ENCODE measurements at places on chromosomes 13 and 19.

DNA sequence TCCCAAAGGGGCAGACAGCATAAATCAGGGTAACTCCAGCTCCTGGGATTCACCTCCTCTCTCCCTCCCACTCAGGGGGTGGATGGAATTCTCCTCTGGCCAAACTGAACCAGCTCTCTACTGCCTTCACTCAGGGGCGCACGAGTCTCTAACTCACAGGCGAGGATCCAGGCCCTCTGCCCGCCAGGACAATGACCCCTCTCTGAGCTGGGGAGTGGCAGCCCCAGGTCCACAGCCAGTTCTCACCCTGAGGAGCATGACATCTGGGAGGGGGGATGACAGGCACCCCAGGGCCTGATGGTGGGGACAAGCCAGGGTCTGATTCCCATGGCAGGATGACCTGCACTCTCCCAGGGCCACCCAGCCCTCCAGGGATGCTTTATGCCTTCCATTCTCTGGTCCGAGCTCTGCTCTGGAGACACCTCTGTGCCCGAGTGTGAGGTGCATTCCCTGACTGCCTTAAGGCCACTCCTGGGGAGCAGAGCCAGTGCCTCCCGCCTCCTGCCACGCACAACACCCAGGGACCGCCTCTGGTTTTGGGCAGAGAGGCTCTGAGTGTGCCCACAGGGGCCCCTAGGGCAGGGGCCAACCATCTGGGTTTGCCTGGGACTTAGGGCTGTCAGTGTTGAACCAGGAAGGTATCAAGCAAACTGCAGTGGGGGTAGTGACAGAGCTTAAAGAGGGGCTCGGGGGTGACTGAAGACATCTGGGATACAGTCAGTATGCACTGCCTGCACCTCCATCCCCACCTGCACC lies 66.2 kb downstream of the GNG7 start:
- DNase-seq, result no peak

- no peak for DNase-seq
Observed at GRCh38 chr13:97582170-97582569, 148.2 kb downstream of the RAP2A start.

DNA sequence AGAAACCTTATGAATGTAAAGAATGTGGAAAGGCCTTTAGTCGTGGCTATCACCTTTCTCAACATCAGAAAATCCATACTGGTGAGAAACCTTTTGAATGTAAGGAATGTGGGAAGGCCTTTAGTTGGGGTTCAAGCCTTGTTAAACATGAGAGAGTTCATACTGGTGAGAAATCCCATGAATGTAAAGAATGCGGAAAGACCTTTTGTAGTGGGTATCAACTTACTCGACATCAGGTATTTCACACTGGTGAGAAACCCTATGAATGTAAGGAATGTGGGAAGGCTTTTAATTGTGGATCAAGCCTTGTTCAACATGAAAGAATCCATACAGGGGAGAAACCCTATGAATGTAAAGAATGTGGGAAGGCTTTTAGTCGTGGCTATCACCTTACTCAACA lies 20.8 kb downstream of the ZNF283 start:
- DNase-seq, result no peak

DNA sequence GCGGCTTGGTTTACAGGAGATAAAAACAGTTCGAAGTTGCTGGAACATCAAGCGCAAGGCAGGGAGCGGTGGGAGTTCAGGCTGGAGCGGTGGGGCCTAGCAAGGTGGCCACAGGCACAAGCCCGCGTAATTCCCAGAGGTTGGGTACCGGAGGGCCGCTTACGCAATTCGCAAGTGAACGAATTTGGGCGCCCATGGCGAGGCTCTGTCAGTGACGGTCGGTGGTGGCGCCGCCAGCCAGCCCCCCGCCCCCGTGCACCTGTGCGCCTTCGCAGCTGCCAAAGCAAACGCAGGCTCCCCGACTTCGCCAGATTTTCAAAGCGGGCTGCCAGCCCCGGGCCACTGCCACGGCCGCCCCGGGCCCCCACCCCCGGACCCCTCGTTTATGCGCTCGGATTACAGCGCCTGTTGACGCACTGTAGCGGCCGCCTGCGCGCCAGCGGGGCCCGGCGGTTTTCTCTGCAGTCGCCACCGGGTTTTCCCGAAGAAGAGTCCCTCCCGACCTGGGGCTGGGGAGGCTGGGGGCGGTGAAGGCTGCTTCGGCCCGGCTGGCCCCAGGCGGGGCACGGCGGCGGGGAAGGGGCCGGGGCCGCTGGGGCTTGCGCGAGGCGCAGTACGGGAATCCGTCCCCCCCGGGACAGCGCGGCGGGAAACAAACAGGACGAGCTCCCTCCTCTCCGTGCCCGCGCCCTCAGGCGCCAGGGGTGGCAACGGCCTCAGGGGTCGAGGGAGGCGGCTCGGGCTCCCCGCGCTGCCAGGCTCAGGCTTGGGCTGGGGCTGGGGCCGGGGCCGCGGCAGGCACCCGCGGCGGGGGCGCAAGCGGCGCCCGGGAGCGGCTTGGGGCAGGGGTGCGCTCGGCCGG lies 709 bp downstream of the N4BP2L1 start:
- DNase-seq, result peak; percentile 49

GRCh38 chr19:30870876-30871275 lies 478.4 kb downstream of the TSHZ3 start:
- DNase-seq, result no peak

GRCh38 chr19:55472463-55472862 lies 4.0 kb upstream of the ZNF628 start:
- no peak for DNase-seq

- DNase-seq, result no peak
Observed at GRCh38 chr13:107231944-107232343, 664.0 kb upstream of the ARGLU1 start.

GRCh38 chr19:6501740-6502648 lies at the start of gene TUBB4A:
TSS of gene TUBB4A (minus strand) at chr19:6502309. CDS start at chr19:6502212, 97 bp downstream.
- DNase-seq, result no peak

GRCh38 chr13:24540236-24541126 lies 27.9 kb upstream of the PARP4 start:
- DNase-seq, result peak; percentile 8

DNA sequence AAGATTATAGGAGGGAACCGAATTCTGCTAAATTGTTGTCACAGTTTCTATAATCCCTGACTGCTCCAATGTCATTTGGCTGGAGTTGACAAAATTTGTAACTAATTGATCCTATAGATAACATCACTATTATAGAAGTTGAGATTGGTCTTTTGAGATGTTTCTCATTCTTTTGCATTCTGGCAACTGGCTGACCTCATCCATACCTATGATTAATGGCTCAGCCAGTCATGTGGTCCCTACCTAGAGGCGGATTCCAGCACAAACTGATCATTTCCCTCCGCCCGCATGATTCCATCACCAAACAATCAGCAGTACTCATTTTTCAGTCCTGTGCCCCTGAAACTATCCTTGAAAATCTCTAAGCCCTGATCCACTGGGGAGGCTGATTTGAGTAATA lies 4.2 kb downstream of the PSG2 start:
- DNase-seq, result no peak

GRCh38 chr19:5016781-5017180 lies 47.9 kb downstream of the KDM4B start:
- no peak for DNase-seq

GRCh38 chr13:78145276-78145675 lies 226.6 kb upstream of the EDNRB start:
- no peak for DNase-seq

- no peak for DNase-seq
Observed at GRCh38 chr13:111020546-111020945, 94.6 kb upstream of the ARHGEF7 start.

DNA sequence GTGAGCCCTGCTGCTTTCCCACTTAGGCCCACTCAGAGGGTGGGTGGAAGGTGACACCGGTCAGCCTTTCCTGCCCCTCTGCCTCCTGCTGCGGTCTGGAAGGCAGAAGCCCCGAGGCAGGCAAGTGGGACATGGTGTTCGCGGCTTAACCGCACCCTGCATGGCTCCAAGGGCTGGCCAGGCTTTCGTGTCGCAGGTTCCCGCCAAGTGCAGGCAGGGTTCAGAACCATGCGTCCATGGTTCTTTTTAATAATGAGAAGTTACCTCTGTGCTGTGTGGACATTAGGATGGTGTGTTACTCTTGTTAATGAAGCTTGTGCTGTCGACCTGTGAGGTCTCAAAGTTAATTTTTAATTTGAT lies 986 bp downstream of the DGKH start:
- DNase-seq, result no peak

- DNase-seq, result no peak
Observed at GRCh38 chr13:24313439-24313838, 4.1 kb downstream of the C1QTNF9 start.

- peak; percentile 62 for DNase-seq
Observed at GRCh38 chr19:29873024-29873800, 61.4 kb downstream of the CCNE1 start.

DNA sequence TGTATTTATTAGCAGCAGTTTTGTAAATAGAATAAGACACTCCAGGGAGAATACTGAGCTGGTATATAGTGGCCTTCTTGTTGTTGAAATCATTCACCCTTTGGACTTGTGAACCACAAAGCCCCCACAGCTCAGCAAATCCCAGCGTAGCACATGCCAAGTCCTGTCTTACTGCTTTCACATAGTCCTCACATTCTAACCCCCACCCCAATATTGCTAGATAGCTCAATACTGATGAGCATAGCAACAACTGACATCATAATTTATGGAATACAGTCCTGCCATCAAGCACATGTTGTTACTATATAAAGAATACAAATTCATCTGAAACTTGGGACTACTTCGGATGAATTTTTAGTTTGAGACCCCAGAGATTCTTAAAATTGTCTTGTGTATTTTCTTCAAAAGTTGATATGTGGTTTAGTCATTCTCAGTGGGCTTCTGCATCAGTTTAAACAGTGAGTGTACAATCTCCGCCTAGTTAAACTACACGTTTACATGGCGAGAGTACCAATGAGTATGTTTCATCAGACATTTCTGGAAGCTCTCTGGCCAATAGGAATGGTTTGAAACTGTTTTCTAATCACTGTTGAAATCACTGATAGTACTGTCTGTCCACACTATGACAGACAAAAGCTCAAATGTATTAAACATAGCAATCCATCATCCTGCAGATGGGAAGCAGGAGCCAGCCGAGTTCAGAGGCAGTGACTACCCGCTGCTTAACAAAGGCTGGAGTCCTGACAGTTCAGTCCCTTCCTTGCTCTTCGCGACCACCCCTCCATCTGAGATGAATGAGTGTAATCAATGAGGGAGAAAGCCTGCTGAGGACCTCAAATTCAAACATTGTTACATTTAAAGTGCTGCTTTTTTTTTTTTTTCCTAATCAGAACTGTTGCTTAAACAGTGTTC lies 15.2 kb downstream of the DACH1 start:
- DNase-seq, result no peak

GRCh38 chr13:78659732-78660494 lies 958 bp upstream of the OBI1 start:
- no peak for DNase-seq

- DNase-seq, result no peak
Observed at GRCh38 chr13:30983431-30983830, 51.0 kb downstream of the TEX26 start.

DNA sequence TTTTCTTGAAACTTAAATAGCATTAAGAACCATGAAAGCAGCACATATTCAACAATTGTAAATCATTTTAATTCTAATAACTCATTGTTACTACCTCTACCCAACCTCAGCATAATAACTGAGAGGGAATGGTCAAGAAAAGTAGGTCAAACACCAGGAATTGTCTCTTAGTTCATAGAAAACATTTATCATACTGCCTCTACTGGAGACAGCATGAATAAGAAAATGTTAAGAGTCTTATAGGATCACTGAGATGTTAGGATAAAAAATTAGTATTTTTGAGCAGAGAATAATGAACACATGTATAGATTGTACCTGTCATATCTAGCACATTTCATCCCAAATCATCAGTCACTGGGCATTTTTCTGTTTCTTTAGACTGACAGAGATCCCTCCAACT lies 515.3 kb downstream of the PCDH9 start:
- DNase-seq, result no peak

- no peak for DNase-seq
Observed at GRCh38 chr19:51439021-51439465, 19.2 kb downstream of the SIGLEC8 start.

DNA sequence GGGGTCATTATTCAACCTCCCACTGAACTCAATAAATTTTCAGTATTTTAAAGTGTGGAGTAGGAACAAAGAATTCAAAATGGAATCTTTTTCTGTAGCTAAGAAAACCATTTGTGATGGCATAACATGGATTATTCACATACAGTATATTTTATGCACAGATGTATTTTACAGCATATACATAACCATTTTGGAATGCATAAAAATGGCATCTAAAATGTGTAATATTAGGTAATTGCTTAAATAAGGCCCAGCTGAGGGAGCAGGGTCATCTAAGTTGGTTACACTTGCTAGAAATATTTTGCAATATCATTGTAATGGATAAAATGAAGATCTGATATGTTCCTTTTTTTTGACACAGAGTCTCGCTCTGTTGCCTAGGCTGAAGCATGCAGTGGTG lies 146.9 kb downstream of the LMO7 start:
- no peak for DNase-seq

- no peak for DNase-seq
Observed at GRCh38 chr19:6278740-6279619, 795 bp downstream of the MLLT1 start.

DNA sequence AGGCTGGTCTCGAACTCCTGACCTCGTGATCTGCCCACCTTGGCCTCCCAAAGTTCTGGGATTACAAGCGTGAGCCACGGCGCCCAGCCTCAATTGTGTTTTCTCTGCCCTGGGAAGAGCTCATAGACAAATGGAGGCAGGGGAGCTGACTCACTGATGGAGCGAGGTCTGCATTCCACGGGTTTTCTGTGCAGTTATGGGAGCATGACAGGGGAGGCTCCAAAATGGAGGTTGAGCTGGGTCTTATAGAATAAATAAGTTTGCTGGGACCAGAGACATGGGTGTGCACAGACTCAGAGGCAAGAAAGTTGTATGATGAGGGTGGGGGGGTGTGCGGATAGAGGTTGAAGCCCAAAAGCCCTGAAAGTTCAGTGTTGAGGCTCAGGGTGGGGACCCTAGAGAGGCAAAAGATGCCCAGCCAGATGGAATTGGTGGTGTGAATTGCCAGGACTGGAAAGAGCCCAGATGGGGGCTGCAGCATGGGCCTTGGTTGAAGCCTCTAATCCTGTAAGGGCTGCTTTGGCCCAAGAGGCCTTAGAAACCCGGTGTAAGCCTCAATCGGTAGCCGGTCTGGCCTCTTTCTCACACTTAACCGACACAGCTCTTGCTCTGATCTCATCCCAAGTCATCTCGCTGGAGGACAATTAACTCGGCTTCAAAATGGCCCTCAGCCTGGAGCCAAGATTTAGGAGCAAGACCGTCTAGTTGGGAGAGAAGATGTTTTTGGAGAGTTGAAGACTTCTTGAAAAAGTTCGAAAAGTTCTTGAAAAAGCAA lies 1.9 kb downstream of the TPM4 start:
- DNase-seq, result no peak

- no peak for DNase-seq
Observed at GRCh38 chr13:107097916-107098315, 530.0 kb upstream of the ARGLU1 start.

GRCh38 chr13:23751195-23751594 lies 138.0 kb downstream of the MIPEP start:
- DNase-seq, result no peak

- DNase-seq, result no peak
Observed at GRCh38 chr13:33245505-33246158, 39.9 kb downstream of the STARD13 start.

GRCh38 chr13:37202264-37202663 lies 96.8 kb upstream of the CSNK1A1L start:
- no peak for DNase-seq

- DNase-seq, result no peak
Observed at GRCh38 chr13:40613914-40614313, 52.5 kb downstream of the FOXO1 start.

- no peak for DNase-seq
Observed at GRCh38 chr19:41936961-41937360, 8.7 kb upstream of the ERFL start.

- DNase-seq, result no peak
Observed at GRCh38 chr19:42091300-42091699, 15.3 kb downstream of the ZNF574 start.

All from stimulated activated CD4-positive, alpha-beta T cell treated with anti-CD3 and anti-CD28 coated beads, Interleukin-4, amount 100 ng/mL, for 48 hours (primary cell).